Gastrocnemius medialis (tissue), 4 donors: ENCODE measurements at places on chromosomes 1 and 21.

DNA sequence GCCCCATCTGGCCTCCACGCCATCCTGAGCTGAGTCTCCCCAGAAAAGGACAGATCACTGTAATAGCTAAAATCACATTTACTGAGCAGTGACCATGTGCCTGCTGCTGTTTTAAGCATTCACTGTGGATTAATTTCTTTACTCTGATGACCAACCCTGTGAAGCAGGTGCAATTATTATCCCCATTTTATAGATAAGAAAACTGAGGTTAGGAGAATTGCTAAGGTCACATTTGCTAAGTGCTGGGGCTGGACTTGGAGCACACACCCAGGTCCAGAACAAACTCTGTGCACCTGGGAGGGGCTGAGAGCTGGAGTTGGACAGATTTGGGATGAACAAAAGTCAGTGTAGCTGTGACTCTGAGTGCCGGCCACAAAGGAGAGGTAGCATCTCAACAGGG lies 58.0 kb downstream of the SDC3 start:
- no peak for DNase-seq
- H3K4me1 ChIP-seq, result no peaks in the 10 kb centered on the region
- no peaks in the 10 kb centered on the region for H3K27me3 ChIP-seq
- H3K4me3 ChIP-seq, result no peak overlapping the region
- no peaks in the 10 kb centered on the region for H3K36me3 ChIP-seq
- H3K27ac ChIP-seq, result no peak overlapping the region

DNA sequence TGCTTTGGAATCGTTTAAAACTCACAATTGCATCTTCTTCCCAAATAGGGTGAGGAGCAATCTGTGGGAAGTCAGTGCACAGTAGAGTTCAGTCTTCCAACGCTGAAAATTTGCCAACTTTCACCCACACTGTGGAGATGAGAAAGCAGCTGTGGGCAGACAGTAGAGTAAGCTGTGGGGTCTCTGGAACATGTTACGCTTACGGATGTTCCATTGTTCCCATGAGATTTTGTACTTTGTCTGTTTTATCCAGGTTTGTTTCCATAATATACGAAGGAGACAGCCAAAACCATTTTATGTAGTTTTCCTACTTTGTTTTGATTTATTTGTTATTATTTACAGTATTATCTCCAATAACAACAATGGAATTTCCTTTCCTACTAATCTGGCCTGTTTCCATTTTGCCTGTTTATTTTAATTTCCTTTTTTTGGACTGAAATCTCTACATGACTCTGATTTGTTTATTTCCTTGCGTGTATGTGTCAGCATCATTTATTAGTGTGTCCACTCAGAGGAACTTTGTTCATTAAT lies 65.1 kb upstream of the RGL1 start:
- DNase-seq, result no peak

DNA sequence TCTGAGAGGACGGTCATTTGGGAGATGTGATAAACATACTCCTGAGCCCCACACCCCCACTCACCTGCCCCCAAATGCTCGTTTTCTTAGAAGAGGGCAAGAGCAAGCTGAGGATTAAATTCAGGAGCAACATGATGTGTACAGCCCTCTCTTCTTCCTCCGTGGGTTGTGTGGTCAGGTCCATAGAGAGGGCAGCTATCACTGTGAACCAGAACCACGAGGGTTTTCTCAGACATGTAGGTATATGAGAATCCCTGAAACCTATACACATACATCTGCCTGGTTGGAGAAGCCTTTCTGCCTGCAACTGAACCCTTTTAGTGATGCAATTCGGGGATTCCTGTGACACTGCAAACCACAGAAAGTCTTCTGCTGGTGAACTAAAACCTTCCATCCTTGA lies 38.9 kb downstream of the PGM1 start:
- H3K27ac ChIP-seq, result no peak overlapping the region
- H3K4me3 ChIP-seq, result no peak overlapping the region
- H3K36me3 ChIP-seq, result peaks cover 73% of the 10 kb centered on the region
- H3K4me1 ChIP-seq, result peaks cover 13% of the 10 kb centered on the region

DNA sequence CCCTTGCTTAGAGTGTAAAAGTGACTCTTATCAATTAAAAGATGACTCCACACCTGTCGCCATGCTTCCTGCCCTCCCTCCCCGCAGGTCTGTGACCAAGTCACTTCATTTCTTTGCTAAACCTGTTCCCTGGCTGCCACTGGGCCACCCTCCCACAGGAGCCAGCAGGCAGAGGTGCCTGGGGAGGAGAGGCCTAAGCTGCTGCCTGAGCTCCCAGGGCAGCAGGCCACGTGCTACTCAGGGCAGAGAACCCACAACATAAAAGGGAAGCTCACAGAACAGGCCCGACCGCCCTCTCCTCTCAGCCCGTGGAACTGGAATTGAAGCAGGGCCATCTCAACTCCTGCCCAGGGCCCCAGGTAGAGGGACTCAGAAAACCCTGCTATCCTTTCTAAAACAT lies 4.9 kb downstream of the C1orf198 start:
- no peaks in the 10 kb centered on the region for H3K27me3 ChIP-seq
- H3K27ac ChIP-seq, result peak overlapping the region; percentile 95
- H3K4me3 ChIP-seq, result no peak overlapping the region
- no peak for DNase-seq
- H3K4me1 ChIP-seq, result peaks cover 80% of the 10 kb centered on the region
- H3K36me3 ChIP-seq, result no peaks in the 10 kb centered on the region

GRCh38 chr1:226135059-226135651 lies 51.4 kb downstream of the ACBD3 start:
- DNase-seq, result no peak
- H3K27ac ChIP-seq, result no peak overlapping the region
- H3K36me3 ChIP-seq, result no peaks in the 10 kb centered on the region
- H3K4me1 ChIP-seq, result no peaks in the 10 kb centered on the region

- no peak overlapping the region for H3K27ac ChIP-seq
- H3K36me3 ChIP-seq, result no peaks in the 10 kb centered on the region
- DNase-seq, result no peak
Measured at GRCh38 chr1:118335331-118335732, 150.3 kb upstream of the SPAG17 start.

- DNase-seq, result no peak
- no peak overlapping the region for H3K27ac ChIP-seq
- no peaks in the 10 kb centered on the region for H3K27me3 ChIP-seq
- peaks cover 24% of the 10 kb centered on the region for H3K4me1 ChIP-seq
Measured at GRCh38 chr21:44996501-44996921, 56.7 kb downstream of the SLX9 start.

DNA sequence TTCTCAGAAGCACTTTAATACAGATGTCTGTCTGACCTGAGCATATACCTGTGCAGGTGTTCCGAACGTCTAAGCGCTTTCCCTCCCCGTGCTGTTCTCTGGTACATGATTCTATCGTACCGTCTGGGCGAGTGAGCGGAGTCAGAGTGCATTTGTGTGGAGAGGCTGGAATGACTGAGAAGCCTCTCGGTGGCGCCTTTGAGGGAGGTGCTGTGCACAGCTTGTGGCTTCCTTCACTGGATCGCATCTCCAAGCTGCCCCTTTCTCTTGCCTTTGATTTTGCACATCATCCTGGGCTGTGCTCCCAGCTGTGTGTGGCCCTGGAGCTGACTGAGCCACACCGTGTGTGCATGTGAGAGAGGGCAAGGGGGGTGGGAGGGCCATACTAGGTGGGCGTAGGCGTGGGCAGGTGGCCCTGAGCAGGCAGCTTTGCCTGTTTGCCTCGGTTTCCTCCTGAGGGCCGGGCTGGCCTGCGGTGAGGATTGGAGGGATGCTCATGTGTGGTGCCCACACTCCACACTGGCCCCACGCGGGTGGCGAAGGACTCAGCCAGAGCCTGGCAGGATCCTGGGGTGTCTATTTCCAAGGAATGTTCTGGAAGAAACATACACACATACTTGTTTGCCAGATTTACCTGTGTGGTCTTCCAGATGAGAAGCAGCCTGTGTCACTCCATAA lies 105.3 kb downstream of the ADARB1 start:
- no peaks in the 10 kb centered on the region for H3K27me3 ChIP-seq
- H3K4me1 ChIP-seq, result no peaks in the 10 kb centered on the region
- DNase-seq, result no peak
- no peak overlapping the region for H3K27ac ChIP-seq
- H3K36me3 ChIP-seq, result peaks cover 44% of the 10 kb centered on the region
- no peak overlapping the region for H3K4me3 ChIP-seq

DNA sequence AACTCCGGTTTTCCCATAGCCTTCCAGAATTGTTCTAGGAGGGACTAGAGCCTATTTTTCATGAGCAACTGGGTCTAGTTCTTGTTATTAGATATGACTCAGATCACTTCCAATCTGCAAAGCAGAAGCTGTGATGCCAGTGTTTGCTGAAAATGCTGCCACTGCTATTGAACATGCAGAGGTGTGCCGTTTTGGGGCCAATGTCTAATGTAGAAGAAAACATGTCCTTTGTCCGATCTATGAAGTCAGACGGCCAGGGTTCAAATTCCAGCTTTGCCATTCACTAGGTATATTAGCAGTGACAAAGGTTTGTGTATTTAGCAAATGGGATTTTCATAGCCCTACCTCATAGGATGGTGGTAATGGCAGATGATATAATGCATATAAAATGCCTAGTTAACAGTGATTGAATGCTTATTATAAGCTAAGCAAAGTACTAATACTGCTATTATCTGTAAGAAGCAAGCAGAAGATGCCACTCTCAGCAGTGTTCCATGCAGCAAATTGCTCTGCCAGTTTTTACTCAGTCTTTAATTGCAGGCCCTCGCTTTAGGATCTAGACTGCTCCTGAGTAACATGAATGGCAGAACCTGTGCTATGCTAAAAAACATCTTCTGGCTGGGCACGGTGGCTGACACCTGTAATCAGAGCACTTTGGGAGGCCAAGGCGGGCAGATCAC lies 40.1 kb upstream of the CXADR start:
- no peaks in the 10 kb centered on the region for H3K36me3 ChIP-seq
- no peak overlapping the region for H3K4me3 ChIP-seq
- no peak for DNase-seq
- H3K4me1 ChIP-seq, result peaks cover 2% of the 10 kb centered on the region
- no peak overlapping the region for H3K27ac ChIP-seq

GRCh38 chr1:24351918-24352627 lies 32.9 kb downstream of the GRHL3 start:
- no peak overlapping the region for H3K4me3 ChIP-seq
- no peak overlapping the region for H3K27ac ChIP-seq
- DNase-seq, result no peak
- H3K27me3 ChIP-seq, result no peaks in the 10 kb centered on the region

DNA sequence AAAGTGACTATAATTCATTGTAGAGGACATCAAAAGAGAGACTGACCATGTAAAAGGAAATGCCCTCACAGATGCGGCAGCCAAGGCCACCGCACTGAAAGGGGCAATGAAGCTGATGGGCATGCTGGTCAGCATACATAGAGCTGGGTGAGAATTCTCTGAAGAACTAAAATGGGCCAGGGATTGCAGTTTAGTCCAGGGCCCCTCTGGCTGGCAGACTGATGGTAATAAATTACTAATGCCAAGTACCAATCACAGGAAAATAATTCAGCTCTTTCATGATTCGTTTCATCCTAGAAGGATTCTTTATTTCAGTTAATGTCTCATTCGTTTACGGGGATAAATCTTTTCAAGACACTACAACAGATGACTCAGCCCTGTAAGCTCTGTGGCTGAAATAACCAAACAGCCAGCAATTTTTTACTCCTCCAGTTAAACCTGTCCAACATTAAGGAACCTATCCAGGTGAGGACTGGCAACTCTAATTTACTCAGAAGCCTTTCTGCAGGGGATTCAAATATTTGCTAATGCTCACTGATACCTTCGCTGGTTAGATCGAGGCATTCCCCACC lies 56.9 kb upstream of the MAP1LC3C start:
- H3K27ac ChIP-seq, result no peak overlapping the region
- no peaks in the 10 kb centered on the region for H3K4me1 ChIP-seq
- no peak overlapping the region for H3K4me3 ChIP-seq
- no peaks in the 10 kb centered on the region for H3K36me3 ChIP-seq

DNA sequence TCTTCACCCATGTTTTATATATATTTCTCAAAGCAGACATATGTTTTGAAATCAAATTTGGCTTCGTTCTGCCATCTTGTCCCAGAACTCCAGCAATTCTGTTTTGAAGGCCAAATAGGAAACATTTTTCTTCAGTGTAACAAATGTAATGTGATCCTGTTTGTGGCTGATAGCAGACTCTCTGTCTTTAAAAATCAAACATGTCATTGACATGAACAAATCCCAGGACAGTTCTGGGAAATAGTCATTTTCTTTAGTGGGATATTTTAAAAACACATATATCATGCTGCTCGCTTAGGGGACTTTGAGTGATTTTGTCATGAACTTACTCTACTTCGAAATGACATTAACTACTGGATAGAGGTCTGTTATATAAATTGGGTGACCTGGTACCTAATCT lies 51.4 kb downstream of the HMCN1 start:
- H3K27me3 ChIP-seq, result no peaks in the 10 kb centered on the region
- no peak for DNase-seq
- no peak overlapping the region for H3K27ac ChIP-seq
- no peak overlapping the region for H3K4me3 ChIP-seq
- H3K4me1 ChIP-seq, result peaks cover 4% of the 10 kb centered on the region
- no peaks in the 10 kb centered on the region for H3K36me3 ChIP-seq

GRCh38 chr1:64295136-64295535 lies 91.7 kb downstream of the UBE2U start:
- H3K27ac ChIP-seq, result no peak overlapping the region
- no peaks in the 10 kb centered on the region for H3K4me1 ChIP-seq
- no peak for DNase-seq
- no peaks in the 10 kb centered on the region for H3K27me3 ChIP-seq
- H3K4me3 ChIP-seq, result no peak overlapping the region

DNA sequence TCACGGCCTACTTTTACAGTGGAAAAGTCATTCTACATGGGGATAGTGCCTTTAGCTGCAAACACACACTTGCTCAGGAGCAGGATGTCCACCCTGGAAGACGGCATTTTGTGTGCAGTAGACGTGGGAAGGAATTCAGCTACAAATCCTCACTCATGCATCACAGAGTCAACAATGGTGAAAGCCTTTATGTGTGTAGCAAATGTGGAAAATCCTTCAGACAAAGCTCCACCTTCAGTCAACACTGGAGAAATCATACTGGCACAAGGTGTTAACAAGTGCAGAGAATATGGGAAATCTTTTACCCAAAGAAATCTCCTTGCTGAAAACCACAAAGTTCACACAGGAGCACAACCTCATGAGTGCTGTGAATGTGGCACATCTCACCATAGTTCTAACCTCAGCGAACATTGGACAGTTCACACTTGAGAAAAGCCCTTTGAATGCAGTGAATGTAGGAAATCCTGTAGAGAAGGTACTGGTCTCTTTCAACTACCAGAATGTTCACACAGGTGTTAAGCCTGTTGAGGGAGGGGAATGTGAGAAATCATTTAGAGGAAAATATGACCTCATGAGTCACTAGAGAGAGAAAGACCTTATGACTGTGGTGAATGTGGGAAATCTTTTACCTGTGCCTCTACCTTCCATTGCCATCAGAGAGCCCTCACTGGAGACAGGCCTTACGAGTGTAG lies 101.8 kb downstream of the PTGS2 start:
- H3K27ac ChIP-seq, result no peak overlapping the region
- no peaks in the 10 kb centered on the region for H3K4me1 ChIP-seq
- no peaks in the 10 kb centered on the region for H3K36me3 ChIP-seq
- no peaks in the 10 kb centered on the region for H3K27me3 ChIP-seq
- H3K4me3 ChIP-seq, result no peak overlapping the region

- no peaks in the 10 kb centered on the region for H3K27me3 ChIP-seq
- no peak overlapping the region for H3K27ac ChIP-seq
- H3K36me3 ChIP-seq, result no peaks in the 10 kb centered on the region
- no peak overlapping the region for H3K4me3 ChIP-seq
- no peaks in the 10 kb centered on the region for H3K4me1 ChIP-seq
Measured at GRCh38 chr1:101174722-101175121, 62.1 kb upstream of the S1PR1 start.
